Lung (tissue), 17 donors: ENCODE measurements at places on chromosomes 7 and 10. TPM values are rescaled to one million over a fixed set of nuclear protein-coding genes. Genes with fewer than 3 reads are reported as not detected.

GRCh38 chr7:106794276-106795083 lies 70.6 kb upstream of the PIK3CG start:
- H3K27me3 ChIP-seq: no peaks in the 10 kb centered on the region
- no peaks in the 10 kb centered on the region for H3K36me3 ChIP-seq
- peak; percentile 16 for DNase-seq
- no peak overlapping the region for H3K27ac ChIP-seq

The ELOVL3 gene
- total RNA-seq: 1.4 TPM

GRCh38 chr7:69934144-69934903 lies 336.0 kb downstream of the AUTS2 start:
- H3K27ac ChIP-seq: no peak overlapping the region
- H3K27me3 ChIP-seq: no peaks in the 10 kb centered on the region
- no peak overlapping the region for H3K4me3 ChIP-seq
- H3K4me1 ChIP-seq: peaks cover 2% of the 10 kb centered on the region
- H3K36me3 ChIP-seq: no peaks in the 10 kb centered on the region

DNA sequence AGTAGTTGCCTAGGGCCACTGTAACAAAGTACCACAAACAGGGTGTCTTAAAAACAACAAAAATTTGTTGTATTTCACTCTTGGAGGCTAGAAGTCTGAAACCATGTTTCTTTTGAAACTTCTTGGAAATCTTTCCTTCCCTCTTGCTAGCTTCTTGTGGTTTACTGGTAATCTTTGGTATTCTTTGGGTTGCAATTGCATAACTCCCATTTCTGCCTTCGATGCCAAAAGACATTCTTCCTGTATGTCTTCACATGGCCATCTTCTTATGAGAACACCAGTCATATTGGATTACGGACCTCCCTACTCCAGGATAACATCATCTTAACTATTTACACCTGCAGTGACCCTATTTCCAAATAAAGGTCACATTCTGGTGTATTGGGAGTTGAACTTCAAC lies 357.4 kb downstream of the PPP1R3A start:
- H3K36me3 ChIP-seq: no peaks in the 10 kb centered on the region
- no peak overlapping the region for H3K4me3 ChIP-seq
- no peak for DNase-seq
- no peaks in the 10 kb centered on the region for H3K4me1 ChIP-seq
- H3K27ac ChIP-seq: no peak overlapping the region
- no peaks in the 10 kb centered on the region for H3K27me3 ChIP-seq

DNA sequence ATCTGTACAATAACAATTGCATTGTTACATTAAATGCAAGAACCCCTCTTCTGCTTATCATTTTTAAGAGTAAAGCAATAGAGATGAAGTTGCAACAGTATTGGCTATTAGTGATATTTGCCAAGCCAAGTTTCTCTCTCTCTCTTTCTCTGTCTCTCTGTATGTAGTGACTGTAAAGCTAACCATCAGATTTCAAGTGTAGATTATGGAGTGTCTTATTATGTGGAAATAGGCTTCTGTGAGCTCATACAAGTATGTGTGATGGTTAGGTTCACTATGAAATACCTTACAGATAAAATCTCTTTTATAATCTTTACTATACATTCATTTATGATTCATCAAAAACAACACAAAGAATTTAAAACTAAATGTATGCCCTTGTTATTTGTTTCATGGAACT lies 28.6 kb upstream of the NRP1 start:
- no peaks in the 10 kb centered on the region for H3K4me1 ChIP-seq
- H3K27me3 ChIP-seq: no peaks in the 10 kb centered on the region
- no peak overlapping the region for H3K4me3 ChIP-seq
- DNase-seq: no peak

The HOXA13 gene
- total RNA-seq: not detected

The LRRD1 gene
- 0.06 TPM for total RNA-seq

The GRID2IP gene
- 0.80 TPM for total RNA-seq

The GPR15LG gene
- total RNA-seq: not detected

- no peak overlapping the region for H3K27ac ChIP-seq
- no peaks in the 10 kb centered on the region for H3K36me3 ChIP-seq
- no peaks in the 10 kb centered on the region for H3K27me3 ChIP-seq
- H3K4me1 ChIP-seq: peaks cover 21% of the 10 kb centered on the region
- no peak overlapping the region for H3K4me3 ChIP-seq
Observed at GRCh38 chr10:33381451-33382215, 47.2 kb upstream of the NRP1 start.

- DNase-seq: no peak
- no peak overlapping the region for H3K27ac ChIP-seq
- H3K4me1 ChIP-seq: peaks cover 6% of the 10 kb centered on the region
- no peak overlapping the region for H3K4me3 ChIP-seq
- H3K27me3 ChIP-seq: no peaks in the 10 kb centered on the region
Observed at GRCh38 chr7:106104721-106105260, 7.3 kb downstream of the SYPL1 start.

- no peak for DNase-seq
- H3K4me1 ChIP-seq: no peaks in the 10 kb centered on the region
- no peak overlapping the region for H3K27ac ChIP-seq
Observed at GRCh38 chr10:82888809-82889455, 1013.9 kb downstream of the NRG3 start.

GRCh38 chr10:65270969-65271368 lies 1654.9 kb upstream of the LRRTM3 start:
- H3K27ac ChIP-seq: no peak overlapping the region
- H3K36me3 ChIP-seq: no peaks in the 10 kb centered on the region
- DNase-seq: no peak
- H3K27me3 ChIP-seq: no peaks in the 10 kb centered on the region

DNA sequence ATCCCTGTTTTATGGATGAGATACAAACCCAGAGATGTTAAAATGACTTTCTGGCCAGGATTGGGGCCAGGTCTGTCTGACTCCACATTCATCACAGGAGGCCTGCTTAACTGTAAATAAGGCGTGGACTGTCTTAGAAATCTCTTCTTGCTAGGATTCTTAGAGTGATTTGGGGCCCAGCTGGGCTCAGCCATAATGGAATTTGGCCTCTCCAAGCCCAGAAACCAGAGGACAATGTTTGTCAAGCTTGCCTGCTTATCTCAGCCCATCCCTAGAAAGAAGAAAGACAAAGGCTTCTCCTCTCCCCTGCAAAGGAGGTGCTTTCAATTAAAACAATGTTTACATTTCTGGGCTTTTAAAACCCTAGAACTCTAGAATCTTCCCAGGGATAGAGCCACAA lies 2.9 kb downstream of the HABP2 start:
- H3K27me3 ChIP-seq: no peaks in the 10 kb centered on the region
- no peaks in the 10 kb centered on the region for H3K36me3 ChIP-seq
- peaks cover 6% of the 10 kb centered on the region for H3K4me1 ChIP-seq
- no peak for DNase-seq
- H3K4me3 ChIP-seq: no peak overlapping the region

DNA sequence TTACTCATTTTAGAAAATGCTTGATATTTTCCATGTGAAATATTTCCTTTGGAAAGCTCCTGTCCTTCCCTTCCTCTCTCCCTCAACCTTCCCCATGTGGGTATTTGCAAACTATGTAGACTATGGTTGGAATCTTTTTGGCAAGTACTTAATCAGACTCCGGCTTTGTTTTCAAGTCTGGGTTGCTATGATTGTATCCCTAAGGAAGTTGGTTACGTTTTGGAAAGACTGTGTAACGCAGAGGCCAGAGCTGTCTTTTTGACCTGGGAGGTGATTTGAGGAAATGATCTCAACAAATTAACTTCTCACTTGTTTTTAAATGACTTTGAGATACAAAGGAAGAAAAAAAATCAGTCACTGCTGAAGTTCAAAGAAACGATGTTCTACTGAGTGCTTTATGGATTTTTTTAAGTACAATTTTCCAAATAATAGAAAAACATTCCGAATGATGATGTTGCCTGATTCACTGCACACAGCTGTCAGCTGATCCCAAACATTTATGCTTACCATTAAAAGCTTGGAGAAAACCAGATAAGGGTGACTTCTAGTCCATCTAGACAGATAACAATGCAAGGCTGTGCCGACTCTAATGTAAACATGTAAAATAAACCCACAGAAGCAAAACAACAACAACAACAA lies 145.5 kb upstream of the CELF2 start:
- peak overlapping the region; percentile 84 for H3K27ac ChIP-seq
- no peaks in the 10 kb centered on the region for H3K27me3 ChIP-seq
- H3K4me3 ChIP-seq: no peak overlapping the region
- H3K4me1 ChIP-seq: peaks cover 13% of the 10 kb centered on the region
- no peaks in the 10 kb centered on the region for H3K36me3 ChIP-seq

GRCh38 chr10:125466685-125467084 lies 216.3 kb downstream of the TEX36 start:
- no peaks in the 10 kb centered on the region for H3K36me3 ChIP-seq
- H3K27me3 ChIP-seq: peaks cover 7% of the 10 kb centered on the region
- H3K27ac ChIP-seq: no peak overlapping the region
- no peaks in the 10 kb centered on the region for H3K4me1 ChIP-seq
- DNase-seq: no peak

The PRSS37 gene
- not detected for total RNA-seq

GRCh38 chr7:115274-115911 lies 77.0 kb upstream of the FAM20C start:
- DNase-seq: peak; percentile 53
- no peaks in the 10 kb centered on the region for H3K4me1 ChIP-seq
- H3K27ac ChIP-seq: no peak overlapping the region
- no peaks in the 10 kb centered on the region for H3K27me3 ChIP-seq
- no peaks in the 10 kb centered on the region for H3K36me3 ChIP-seq

The NANOS1 gene
- total RNA-seq: 0.74 TPM

The PRXL2A gene
- 42.8 TPM for total RNA-seq

- no peak overlapping the region for H3K4me3 ChIP-seq
- DNase-seq: no peak
Observed at GRCh38 chr7:85070967-85071628, 115.8 kb downstream of the SEMA3D start.

GRCh38 chr10:3976718-3977117 lies 191.7 kb upstream of the KLF6 start:
- H3K4me3 ChIP-seq: no peak overlapping the region
- H3K27ac ChIP-seq: no peak overlapping the region
- no peaks in the 10 kb centered on the region for H3K4me1 ChIP-seq
- H3K27me3 ChIP-seq: no peaks in the 10 kb centered on the region
- no peak for DNase-seq
- H3K36me3 ChIP-seq: no peaks in the 10 kb centered on the region

DNA sequence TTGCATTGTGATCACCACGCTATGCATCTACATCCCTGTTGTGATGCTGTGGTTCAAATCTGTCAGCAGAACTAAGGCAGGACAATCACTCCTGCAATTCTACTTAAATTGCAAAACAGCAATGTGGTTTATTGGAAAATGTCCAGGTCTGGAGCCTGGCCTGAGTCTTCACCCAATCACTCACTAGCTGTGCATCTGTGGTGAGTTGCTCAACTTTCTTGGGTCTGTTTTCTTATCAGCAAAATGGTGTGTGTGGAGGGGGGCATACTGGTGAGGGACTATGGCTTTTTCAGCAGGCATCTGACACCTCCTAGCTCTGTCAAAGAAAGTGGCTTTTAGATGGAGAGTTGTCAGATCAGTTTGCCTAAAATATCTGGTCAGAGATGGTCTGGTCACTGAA lies 108.3 kb upstream of the FEZF1 start:
- H3K4me1 ChIP-seq: peaks cover 5% of the 10 kb centered on the region
- H3K27ac ChIP-seq: no peak overlapping the region
- DNase-seq: peak; percentile 93
- no peak overlapping the region for H3K4me3 ChIP-seq

GRCh38 chr7:102170393-102170970 lies 116.2 kb upstream of the SH2B2 start:
- H3K36me3 ChIP-seq: no peaks in the 10 kb centered on the region
- H3K27ac ChIP-seq: no peak overlapping the region
- no peaks in the 10 kb centered on the region for H3K4me1 ChIP-seq
- H3K27me3 ChIP-seq: no peaks in the 10 kb centered on the region
- peak; percentile 32 for DNase-seq
- H3K4me3 ChIP-seq: no peak overlapping the region

The AASS gene
- total RNA-seq: 36.9 TPM

- no peaks in the 10 kb centered on the region for H3K36me3 ChIP-seq
- no peaks in the 10 kb centered on the region for H3K4me1 ChIP-seq
- no peak for DNase-seq
Observed at GRCh38 chr10:92142949-92143348, 147.9 kb downstream of the CPEB3 start.

The ANLN gene
- total RNA-seq: 13.8 TPM

- no peak overlapping the region for H3K27ac ChIP-seq
- no peaks in the 10 kb centered on the region for H3K4me1 ChIP-seq
- peaks cover 13% of the 10 kb centered on the region for H3K27me3 ChIP-seq
- no peaks in the 10 kb centered on the region for H3K36me3 ChIP-seq
Observed at GRCh38 chr7:155280446-155281397, 17.0 kb upstream of the INSIG1 start.

The PRLHR gene
- total RNA-seq: not detected

GRCh38 chr10:102038410-102038809 lies 17.6 kb downstream of the ARMH3 start:
- no peak overlapping the region for H3K27ac ChIP-seq
- H3K4me3 ChIP-seq: no peak overlapping the region
- H3K27me3 ChIP-seq: no peaks in the 10 kb centered on the region
- H3K4me1 ChIP-seq: no peaks in the 10 kb centered on the region
- H3K36me3 ChIP-seq: peaks cover 13% of the 10 kb centered on the region
- DNase-seq: no peak

The TMUB1 gene
- 32.8 TPM for total RNA-seq

DNA sequence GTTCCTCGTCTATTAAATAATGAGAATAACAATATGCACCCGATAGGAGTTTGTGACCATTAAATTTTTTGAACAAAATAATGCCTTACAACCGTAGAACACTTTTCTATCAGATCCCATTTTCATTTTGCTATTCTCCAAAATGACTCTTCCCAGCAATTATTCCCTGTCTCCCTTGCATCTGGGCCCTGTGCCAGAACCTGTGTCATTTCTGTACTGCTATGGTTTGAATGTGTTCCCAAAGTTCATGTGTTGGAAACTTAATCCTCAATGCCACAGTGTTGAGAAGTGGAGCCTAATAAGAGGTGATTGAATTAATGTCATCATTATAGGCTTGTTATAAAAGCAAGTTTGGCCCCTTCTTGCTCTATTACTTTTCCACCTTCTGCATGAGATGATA lies 33.2 kb upstream of the SMNDC1 start:
- no peak overlapping the region for H3K27ac ChIP-seq
- DNase-seq: no peak
- no peaks in the 10 kb centered on the region for H3K36me3 ChIP-seq
- H3K4me3 ChIP-seq: no peak overlapping the region
- H3K4me1 ChIP-seq: no peaks in the 10 kb centered on the region
- no peaks in the 10 kb centered on the region for H3K27me3 ChIP-seq

GRCh38 chr10:37748170-37748569 lies 109.2 kb downstream of the ZNF248 start:
- no peaks in the 10 kb centered on the region for H3K36me3 ChIP-seq
- H3K4me3 ChIP-seq: no peak overlapping the region
- no peaks in the 10 kb centered on the region for H3K27me3 ChIP-seq
- no peaks in the 10 kb centered on the region for H3K4me1 ChIP-seq
- no peak overlapping the region for H3K27ac ChIP-seq

- H3K27me3 ChIP-seq: no peaks in the 10 kb centered on the region
- no peak for DNase-seq
- H3K27ac ChIP-seq: no peak overlapping the region
- no peaks in the 10 kb centered on the region for H3K4me1 ChIP-seq
- no peaks in the 10 kb centered on the region for H3K36me3 ChIP-seq
Observed at GRCh38 chr10:71667387-71667752, 52.2 kb downstream of the C10orf105 start.

The PAPSS2 gene
- total RNA-seq: 107 TPM
